Body of pancreas (tissue), 4 donors: ENCODE measurements at places on chromosomes 7 and 10. TPM values are rescaled to one million over a fixed set of nuclear protein-coding genes. Genes with fewer than 3 reads are reported as not detected.
A peak's percentile ranks its signal among the peaks of the same experiment; 100 is the strongest.

The GNG11 gene
- total RNA-seq, result 11.4 TPM

The CTNNA3 gene
- 0.33 TPM for total RNA-seq

DNA sequence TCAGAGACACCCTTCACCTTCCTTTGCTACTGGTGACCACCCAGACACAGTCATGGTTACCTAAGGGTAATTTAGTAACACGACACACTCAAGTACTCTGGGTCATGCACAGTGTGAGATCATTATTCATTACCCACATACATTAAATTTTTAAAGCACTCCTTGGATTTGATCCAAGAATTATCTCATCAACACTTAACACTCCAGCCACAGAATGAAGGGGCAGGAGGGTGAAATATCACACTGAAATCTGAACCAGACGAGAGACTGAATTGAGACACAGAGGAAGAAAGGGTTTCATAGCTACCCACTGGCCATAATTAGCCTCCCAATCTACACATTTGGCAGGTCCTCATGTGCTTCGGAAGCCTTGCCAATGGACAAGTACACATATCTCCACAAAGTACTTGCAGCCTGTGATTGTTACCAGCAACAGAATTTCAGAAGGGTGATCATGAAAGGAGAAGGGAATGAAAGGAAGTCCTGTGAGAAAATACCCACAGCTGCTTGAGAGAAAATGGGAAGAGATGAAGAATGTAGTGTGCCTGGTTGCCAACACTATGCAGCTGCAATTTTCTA is 189.3 kb downstream of the POLR1F start:
- no peaks in the 10 kb centered on the region for H3K36me3 ChIP-seq
- no peak overlapping the region for H3K27ac ChIP-seq
- no peaks in the 10 kb centered on the region for H3K4me1 ChIP-seq

DNA sequence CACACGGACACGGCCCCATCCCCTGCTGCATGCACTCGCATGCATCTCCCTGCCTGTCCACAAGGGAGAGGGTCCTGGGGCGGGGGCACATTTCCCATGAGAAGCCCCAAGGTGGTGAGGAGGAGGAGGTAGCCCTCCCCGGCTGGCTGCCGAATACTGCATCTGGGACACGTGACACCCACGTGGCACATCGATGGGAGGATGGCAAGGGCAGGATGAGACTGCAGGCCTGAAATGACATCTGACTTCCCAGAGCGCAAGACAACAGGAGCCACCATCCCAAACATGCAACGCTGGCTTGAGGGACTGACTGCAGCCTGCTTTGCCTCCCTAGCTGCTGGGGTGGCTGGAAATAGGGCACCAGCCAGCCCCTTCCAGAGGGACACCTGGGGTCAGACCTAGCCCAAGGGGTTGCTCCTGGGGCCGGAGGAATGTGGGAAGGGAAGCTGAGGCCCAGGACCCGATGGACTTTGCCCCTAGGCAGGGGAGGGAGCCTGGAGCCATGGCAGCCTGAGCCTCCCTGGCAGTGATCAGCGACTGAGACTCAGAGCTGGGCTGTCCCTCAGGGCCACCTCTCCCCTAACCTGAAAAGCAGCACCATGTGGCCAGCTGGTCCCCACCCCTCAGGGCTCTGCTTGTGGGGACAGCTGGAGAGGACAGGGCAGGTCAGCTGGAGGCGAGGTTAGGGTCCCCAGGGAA is 16.1 kb downstream of the BUD23 start:
- no peaks in the 10 kb centered on the region for H3K27me3 ChIP-seq
- H3K4me3 ChIP-seq, result no peak overlapping the region
- no peak for DNase-seq
- no peak overlapping the region for H3K27ac ChIP-seq
- H3K4me1 ChIP-seq, result no peaks in the 10 kb centered on the region

DNA sequence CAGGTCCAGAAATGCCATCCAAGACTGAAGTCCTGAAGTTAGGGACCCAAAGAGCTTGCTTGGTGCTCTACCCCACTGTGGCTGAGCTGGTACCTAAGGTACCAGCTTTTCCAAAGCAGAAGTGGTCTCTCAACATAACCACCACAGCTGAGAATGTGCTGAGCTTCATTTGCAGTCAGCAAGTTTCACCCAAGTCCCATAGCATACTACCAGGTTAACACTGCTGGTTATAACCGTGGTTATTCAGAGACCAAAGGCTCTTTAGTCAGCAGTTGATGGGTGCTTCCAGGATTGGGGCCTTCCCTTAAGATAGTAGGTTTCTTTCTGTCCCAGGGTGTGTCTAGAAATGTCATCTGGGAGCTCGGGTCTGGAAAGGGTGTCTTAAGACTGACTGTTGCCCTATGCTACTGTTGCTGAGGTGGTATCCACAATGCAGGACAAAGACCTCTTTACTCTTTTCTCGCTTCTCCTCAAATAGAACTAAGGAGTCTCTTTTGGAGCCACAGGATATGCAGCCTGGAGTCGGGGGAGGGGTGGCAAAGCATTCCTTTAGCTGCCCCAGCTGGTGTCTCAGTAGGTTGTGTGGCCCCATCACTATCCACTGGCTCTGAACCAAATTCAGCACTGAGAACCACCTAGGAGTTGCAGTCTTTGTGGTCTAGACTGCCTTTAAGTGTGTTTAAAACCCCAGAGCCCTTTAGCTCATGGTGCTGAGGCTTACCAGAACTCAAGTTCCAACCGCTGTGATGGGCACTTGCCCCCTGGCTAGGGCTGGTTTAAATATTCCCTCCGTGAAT is 354.9 kb upstream of the SEMA3C start:
- no peak overlapping the region for H3K27ac ChIP-seq
- H3K4me3 ChIP-seq, result no peak overlapping the region
- H3K4me1 ChIP-seq, result no peaks in the 10 kb centered on the region
- no peak for DNase-seq
- no peaks in the 10 kb centered on the region for H3K36me3 ChIP-seq
- H3K27me3 ChIP-seq, result no peaks in the 10 kb centered on the region

DNA sequence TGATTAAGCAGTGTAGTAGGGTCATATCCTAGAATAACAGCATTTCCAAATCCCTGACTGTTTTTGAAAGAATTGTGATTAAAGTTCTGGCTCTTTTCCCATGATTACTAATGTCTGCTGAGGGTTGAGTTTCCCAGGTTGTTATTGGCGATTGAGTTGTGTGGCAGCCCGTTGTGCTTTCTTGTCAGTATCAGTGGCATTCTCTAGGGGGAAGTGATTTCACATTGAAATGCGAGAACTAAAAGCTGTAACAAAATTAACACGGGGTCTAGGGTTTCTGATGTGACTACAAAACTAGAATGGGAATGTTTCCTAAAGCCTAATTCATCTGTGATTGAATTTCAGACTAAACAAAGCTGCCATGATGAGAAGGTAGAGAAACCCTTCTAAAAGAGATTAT is 349.4 kb downstream of the EXOC4 start:
- H3K4me1 ChIP-seq, result peaks cover 14% of the 10 kb centered on the region
- H3K27me3 ChIP-seq, result no peaks in the 10 kb centered on the region
- no peak overlapping the region for H3K4me3 ChIP-seq
- DNase-seq, result peak; percentile 14

DNA sequence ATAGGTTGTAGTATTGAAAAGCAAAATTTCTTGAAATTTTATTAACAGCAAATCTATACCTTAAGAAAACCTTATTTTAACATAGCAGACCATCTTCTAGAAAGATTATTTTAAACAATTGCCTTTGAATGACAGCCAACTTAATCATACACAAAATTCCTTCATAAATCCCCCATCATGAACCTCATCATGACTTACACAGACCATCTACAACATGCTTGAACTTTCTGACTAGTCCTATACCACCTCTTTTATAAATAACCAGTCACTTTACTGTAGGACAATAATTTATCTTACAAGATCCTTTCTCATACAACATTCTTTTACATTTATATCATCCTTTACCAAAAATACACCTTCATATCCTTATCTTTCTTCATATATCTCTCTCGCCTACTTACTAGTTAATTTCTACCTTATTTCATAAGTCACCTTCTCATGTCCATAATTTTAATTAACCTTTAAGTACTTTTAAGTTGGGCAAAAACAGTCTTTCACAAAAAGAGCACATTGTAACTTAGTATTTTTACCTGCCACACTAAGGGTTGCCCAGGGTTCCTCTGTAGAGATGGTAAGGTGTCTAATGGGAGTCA is 16.6 kb upstream of the PTN start:
- H3K4me3 ChIP-seq, result no peak overlapping the region
- DNase-seq, result no peak
- no peaks in the 10 kb centered on the region for H3K36me3 ChIP-seq
- H3K4me1 ChIP-seq, result no peaks in the 10 kb centered on the region
- H3K27ac ChIP-seq, result no peak overlapping the region
- H3K27me3 ChIP-seq, result no peaks in the 10 kb centered on the region

GRCh38 chr7:2306688-2307087 is 7.6 kb downstream of the SNX8 start:
- DNase-seq, result no peak
- no peaks in the 10 kb centered on the region for H3K36me3 ChIP-seq
- H3K4me1 ChIP-seq, result no peaks in the 10 kb centered on the region
- H3K4me3 ChIP-seq, result no peak overlapping the region
- H3K27me3 ChIP-seq, result no peaks in the 10 kb centered on the region

DNA sequence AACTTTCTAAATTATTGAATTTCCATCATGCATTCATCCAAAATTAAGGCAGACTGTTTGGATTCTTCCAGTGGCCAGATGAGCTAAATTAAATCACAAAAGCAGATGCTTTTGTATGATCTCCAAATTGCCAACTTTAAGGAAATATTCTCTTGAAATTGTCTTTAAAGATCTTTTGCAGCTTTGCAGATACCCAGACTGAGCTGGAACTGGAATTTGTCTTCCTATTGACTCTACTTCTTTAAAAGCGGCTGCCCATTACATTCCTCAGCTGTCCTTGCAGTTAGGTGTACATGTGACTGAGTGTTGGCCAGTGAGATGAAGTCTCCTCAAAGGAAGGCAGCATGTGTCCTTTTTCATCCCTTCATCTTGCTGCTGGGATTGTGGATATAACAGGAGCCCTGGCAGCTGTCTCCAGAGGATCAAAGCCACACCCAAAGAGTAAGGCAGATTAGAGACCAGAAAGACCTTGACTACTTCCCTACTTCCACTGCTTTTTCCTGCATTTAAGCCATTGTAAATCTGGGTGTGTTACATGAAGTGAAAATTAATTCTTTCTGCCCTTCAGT is 8.2 kb upstream of the CFAP69 start:
- no peaks in the 10 kb centered on the region for H3K4me1 ChIP-seq
- H3K27ac ChIP-seq, result no peak overlapping the region
- no peak overlapping the region for H3K4me3 ChIP-seq
- H3K36me3 ChIP-seq, result no peaks in the 10 kb centered on the region

DNA sequence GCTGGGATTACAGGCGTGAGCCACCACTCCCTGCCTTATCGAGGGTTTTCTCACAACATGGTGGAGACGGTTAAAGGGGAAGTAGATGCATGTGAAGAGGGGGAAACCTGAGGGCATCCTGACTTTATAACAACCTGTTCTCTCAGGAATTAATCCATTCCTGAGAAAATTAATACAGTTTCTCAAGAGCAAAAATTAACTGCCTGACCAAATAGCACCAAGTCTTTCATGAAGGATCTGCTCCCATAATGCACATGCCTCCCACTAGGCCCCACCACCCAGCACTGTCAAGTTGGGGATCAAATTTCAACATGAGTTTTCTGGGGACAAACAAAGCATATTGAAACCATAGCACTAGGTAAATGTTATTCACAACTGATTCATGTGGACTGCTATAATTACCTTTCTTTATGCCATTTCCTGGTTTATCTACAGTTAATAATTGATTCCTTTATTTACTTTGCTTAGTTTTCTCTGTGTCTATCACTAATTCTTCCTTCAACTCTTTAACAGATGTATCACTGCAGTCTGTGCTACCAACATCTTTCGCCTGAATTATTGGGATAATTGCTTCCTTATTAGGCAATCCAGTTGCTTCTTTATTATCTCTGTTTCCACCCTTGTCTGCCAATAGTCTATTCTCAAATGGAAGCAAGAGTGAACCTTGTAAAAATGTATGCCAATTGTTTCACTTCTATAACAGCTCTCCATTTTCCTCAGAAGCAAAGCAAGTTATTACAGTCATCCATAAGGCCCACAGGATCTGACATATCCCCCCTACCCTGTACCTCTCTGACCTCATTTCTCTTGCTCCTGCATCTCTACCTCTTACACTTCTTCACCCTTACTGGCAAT is 12.9 kb upstream of the MICU1 start:
- H3K4me1 ChIP-seq, result peaks cover 14% of the 10 kb centered on the region
- DNase-seq, result peak; percentile 23
- H3K27me3 ChIP-seq, result no peaks in the 10 kb centered on the region

GRCh38 chr10:33573606-33574005 is 239.1 kb upstream of the NRP1 start:
- no peaks in the 10 kb centered on the region for H3K36me3 ChIP-seq
- H3K4me3 ChIP-seq, result no peak overlapping the region
- H3K27ac ChIP-seq, result no peak overlapping the region
- DNase-seq, result no peak
- no peaks in the 10 kb centered on the region for H3K4me1 ChIP-seq

DNA sequence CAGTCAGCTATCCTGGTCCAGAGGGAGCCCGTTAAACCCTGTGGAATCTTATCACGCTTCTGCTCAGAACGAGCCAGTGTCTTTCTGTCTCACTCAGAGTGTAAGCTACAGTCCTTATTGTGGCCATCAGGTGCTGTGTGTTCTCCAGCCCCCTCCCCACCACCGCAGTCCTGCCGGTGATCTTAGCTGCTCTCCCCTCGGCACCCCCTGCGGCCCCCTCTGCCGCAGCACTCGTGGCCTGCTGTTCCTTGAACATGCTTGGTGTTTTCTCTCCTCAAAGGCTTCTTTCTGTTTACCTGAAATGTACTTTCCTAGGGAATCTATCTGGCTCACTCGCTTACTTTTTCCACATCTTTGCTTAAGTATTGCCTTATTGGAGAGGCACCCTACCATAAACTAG is 38.2 kb upstream of the TMEM236 start:
- H3K27ac ChIP-seq, result no peak overlapping the region
- H3K4me3 ChIP-seq, result no peak overlapping the region
- H3K4me1 ChIP-seq, result no peaks in the 10 kb centered on the region
- no peaks in the 10 kb centered on the region for H3K27me3 ChIP-seq
- peaks cover 5% of the 10 kb centered on the region for H3K36me3 ChIP-seq

DNA sequence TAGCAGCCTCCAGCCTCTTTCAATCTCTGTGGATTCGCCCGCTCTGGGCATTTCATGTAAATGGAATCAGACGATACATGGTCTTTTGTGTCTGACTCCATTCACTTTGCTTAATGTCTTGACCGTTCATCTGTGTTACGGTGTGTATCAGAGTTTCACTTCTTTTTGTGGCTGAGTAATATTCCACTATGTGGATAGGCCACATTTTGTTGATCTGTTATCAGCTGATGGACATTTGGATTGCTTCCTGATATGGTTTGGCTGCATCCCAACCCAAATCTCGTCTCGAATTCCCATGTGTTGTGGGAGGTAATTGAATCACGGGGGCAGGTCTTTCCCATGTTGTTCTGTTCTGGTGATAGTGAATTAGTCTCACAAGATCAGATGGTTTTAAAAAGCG is 109.0 kb downstream of the LHPP start:
- no peak overlapping the region for H3K4me3 ChIP-seq
- H3K4me1 ChIP-seq, result peaks cover 9% of the 10 kb centered on the region
- no peak overlapping the region for H3K27ac ChIP-seq
